Stimulated activated CD8-positive, alpha-beta memory T cell treated with anti-CD3 and anti-CD28 coated beads, Interleukin-4, amount 100 ng/mL, for 48 hours (primary cell): ENCODE measurements at places on chromosomes 13 and 19.

DNA sequence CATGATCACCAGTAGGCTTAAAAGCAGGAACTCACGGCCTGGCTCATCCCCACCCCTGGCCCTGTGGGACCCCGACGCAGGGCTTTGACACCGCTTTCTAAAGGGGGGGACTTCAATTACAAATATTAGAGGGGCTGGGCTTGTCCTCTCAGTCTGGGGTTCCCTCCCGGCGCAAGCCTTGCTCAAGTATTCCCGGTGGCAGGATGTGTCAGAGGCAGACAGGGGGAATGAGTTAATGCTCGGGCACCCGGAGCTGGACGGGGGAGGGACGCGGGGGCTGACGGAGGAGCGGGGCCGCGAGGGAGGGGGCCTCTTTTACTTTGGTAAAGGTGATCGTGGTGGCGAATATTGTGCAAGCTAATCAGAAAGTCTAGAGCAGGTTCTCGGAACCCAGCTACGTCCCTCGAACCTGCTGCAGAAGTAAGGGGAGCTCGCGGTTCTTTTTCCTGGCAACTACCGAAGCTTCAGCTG, 1.1 kb downstream of the FGF14 start:
- DNase-seq: no peak

- no peak for DNase-seq
These were observed 66.9 kb upstream of the CLDN10 start for GRCh38 chr13:95485518-95486144.

GRCh38 chr19:20470345-20471135, 95.0 kb downstream of the ZNF737 start:
- no peak for DNase-seq

DNA sequence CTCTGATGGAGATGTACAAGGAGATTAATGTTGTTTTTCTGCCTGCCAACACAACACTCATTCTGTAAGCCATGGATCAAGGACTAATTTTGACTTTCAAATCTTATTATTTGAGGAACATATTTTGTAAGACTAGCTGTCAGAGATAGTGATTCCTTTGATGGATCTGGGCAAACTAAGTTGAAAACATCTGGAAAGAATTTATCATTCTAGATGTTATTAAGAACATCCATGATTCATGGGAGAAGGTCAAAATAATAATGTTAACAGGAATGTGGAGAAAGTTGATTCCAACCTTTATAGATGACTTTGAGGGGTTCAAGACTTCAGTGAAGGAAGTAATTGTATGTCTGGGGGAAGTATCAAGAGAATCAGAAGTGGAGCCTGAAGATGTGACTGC, 196.8 kb downstream of the POSTN start:
- DNase-seq: no peak

DNA sequence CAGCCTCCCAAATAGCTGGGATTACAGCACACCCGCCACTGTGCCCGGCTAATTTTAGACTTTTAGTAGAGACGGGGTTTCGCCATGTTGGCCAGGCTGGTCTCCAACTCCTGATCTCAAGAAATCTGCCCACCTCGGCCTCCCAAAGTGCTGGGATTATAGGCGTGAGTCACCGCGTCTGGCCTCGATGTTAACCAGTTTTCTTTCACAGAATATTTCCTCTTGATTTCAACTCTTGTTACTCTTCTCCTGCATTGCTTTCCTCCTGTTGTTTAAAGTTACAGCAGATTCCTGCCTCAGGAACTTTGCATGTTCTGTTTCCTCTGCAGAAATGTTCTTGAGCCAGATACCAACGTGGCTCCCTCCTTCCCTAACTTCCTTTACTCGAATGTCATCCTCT, 3.7 kb upstream of the PEX11G start:
- DNase-seq: no peak

DNA sequence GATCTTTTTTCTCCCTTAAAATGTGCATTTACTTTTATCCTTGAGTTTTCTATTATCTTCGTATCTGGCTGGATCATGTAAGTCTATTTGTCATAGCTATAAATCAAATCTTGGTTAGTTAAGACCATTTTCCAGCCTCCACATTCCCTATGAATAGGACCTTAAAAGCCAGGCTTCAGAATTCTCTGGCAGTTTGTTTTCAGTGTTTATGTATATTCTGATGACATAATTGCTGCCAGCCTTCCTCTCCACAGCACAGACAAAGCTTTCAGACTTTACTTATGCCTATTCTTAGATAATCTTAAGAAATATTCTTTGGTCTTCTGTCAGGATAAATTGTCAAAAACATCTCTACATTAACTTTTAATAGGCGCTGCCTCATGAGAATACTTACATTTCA, 870.8 kb upstream of the SPRY2 start:
- no peak for DNase-seq

- DNase-seq: no peak
These were observed 115.6 kb downstream of the POU4F1 start for GRCh38 chr13:78487707-78488106.

DNA sequence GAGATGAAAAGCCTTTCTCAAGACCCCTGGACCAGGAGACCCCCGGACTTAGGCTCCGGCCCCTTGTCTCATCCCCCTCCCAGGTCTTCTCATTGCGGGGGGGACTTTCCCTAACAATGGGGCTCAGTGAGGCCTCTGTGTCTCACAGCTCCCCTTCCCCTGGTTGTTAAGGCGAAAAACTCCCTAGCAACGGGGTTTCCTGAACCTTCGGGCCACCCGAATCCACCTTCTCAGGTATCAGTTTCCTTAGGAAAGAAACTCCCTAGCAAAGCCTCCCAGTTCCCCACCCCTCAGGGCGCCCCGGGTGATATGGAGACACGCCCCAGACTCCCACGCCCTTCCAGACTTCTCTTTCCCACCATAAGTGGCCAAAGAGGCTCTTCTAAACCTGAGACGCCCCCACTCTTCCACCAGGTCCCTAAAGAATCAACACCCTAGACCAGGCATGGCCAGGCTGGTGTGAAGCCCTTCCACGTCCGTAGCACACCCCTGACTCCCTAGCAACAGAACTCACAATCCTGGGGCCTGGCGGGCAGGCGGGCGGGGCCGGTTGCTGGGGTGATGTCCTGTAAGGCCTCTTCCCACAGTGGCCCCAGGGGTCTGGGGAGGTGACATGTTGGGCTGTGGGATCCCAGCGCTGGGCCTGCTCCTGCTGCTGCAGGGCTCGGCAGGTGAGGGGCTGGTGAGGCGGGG, at the start of gene TMEM190:
Gene TMEM190 (plus strand): TSS at position 586 of the 693 bp plus-strand sequence. CDS start 28 bp downstream, at position 614.
- DNase-seq: no peak

DNA sequence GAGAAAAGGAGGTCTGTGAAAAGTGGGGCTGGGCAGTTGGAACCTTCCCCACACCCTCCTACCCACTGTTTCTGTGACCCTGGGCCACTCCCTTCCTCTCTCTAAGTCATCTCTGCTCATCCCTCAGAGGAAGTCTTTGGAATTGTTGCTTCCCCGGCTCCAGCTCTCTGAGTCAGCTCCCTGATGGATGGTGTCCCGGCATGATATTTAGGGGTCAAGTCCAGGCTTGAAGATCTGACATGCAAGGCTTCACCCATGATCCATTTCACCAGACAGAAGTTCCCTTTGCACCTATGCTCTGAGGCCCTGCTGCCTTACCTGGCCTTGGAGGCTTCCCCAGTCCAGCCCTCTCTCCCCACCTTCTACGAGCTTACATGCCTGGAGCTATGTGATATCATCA, 13.3 kb downstream of the EXOC3L2 start:
- no peak for DNase-seq

- no peak for DNase-seq
These were observed 22.3 kb upstream of the CSNK1A1L start for GRCh38 chr13:37127691-37128241.

DNA sequence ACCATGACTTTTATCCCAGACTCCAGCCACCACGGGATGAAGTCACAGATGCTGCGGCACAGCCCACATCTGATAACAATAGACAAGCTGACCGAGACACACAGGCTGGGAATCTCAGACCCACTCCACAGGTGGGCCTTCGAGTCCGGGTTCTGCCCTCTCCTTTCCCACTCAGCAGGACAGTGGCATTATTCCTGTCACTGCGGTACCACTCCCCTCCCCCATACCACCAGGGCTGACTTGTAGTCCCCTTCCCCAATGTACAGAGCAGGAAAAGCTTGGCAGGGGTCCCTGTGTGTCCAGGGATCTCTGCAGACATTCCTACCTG, 179 bp upstream of the AMER2 start:
- no peak for DNase-seq

DNA sequence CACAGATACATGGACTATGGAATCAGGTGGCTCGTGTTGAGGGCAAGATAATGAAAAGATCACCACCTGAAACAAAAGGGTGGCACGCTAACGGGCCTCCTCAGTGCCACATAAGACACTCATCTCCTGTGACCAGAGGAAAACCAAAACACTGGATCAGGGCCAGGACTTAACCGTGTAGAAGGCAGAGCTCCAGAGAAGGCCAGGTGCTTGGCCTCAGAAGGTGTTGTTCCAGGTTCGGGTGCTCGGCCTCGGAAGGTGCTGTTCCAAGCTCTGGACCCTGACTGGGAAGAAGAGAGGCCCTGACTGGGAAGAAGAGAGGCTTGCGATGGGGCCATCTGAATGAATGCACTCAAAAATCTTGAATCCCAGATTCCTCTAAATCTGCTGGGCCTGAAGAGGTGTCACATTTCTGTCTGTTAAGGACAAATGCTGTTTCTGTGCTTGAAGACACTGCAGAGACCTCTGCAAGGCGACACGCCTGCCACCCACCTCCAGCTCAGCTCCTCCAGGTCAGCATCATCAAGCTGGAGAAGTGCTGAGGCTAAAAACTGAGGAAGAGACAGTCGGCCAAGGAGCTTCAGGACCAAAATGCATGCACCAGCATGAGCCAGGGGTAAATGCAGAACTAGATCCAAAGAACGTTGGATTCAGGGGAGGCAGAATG, 2.7 kb upstream of the RASA3 start:
- DNase-seq: no peak

- DNase-seq: peak; percentile 67
These were observed 390.5 kb downstream of the FGF9 start for GRCh38 chr13:22061371-22061805.

GRCh38 chr19:28495046-28495445, 717.9 kb downstream of the UQCRFS1 start:
- DNase-seq: no peak
